ENCODE measurements at places on chromosomes 2 and 18.

- no peak for DNase-seq
These were observed 856.3 kb downstream of the SUCLG1 start for GRCh38 chr2:83602753-83603152.

DNA sequence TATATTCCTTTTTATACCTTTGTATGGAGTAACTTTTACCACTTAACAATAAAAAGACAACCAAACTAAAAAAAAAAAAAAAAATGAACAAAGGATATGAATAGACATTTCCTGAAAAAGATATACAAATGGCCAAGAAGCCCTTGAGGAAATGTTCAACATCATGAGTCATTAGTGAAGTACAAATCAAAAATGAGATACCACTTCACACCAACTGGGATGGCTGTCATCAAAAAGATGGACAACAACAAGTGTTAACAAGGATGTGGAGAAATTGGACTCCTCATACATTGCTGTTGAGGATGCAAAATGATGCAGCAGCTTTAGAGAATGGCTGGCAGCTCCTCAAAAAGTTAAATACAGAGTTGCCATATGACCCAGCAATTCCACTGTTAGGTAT, 22.6 kb upstream of the SCYGR2 start:
- DNase-seq = no peak

GRCh38 chr2:200442471-200442870, 67.4 kb downstream of the KCTD18 start:
- no peak for DNase-seq

DNA sequence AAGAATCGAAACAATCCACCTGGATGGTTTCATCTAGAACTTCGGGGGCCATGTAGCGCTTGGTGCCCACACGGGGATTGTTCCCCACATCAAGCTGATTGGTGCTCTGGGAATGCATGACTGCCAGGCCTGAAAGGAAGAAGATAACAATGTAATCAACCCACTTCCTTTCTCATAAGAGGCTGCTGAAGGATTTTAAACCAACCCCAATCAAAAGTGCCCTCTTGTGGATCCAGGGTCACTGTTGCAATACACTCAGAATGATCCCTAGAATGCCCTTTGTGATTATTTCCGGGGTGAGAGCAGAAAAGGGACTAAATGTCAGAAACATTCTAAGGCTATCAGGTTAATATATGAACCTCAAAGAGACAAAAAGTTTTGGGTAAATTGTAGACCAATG, 115.2 kb downstream of the ACVR1 start:
- DNase-seq = no peak

All from GDM1 (cell line).